ENCODE measurements at places on chromosomes 3 and 15.

DNA sequence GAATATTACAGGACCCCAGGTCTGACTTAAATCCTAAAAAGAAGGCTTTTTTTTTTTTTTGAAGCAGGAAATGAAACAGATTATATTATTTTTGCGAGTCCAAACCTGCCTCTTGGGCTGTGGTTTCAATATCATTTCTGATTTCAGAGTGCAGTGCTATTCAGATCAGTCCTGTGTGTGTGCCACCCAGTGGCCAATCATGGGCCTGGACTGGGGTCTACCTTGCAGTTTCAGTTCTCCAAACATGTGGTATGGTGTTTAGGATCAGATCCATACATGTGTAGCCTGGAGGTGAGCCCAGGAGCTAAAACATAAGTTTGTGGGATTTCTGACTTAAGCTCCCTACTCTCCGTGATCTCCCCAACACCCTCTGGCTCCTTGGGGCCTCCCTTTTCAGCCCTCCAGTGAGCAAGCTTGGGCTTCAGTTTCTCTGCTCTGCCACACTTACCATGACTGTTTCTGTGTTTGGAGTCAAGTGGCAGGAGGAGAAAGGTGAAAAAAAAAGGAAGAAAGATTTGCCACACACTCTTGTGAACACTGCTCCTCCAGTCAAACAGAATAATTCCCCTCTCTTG, 12.1 kb upstream of the THSD4 start:
- DNase-seq: peak; percentile 73

- peak; percentile 35 for DNase-seq
Measured at GRCh38 chr3:53195602-53196574, 34.9 kb downstream of the PRKCD start.

GRCh38 chr15:95025924-95026728, 794.8 kb downstream of the MCTP2 start:
- peak; percentile 72 for DNase-seq

- peak; percentile 66 for DNase-seq
Measured at GRCh38 chr3:143265501-143266070, 146.0 kb downstream of the CHST2 start.

- peak; percentile 29 for DNase-seq
Measured at GRCh38 chr3:103295974-103296570, 861.3 kb downstream of the ZPLD1 start.

- DNase-seq: no peak
Measured at GRCh38 chr15:55673287-55673686, 69.7 kb downstream of the PRTG start.

GRCh38 chr3:30770387-30770786, 124.1 kb downstream of the GADL1 start:
- peak; percentile 88 for DNase-seq

- DNase-seq: no peak
Measured at GRCh38 chr3:10206166-10206511, 41.4 kb downstream of the IRAK2 start.

GRCh38 chr3:196181127-196181546, 30.1 kb downstream of the ZDHHC19 start:
- no peak for DNase-seq

GRCh38 chr15:71654042-71654719, 156.2 kb upstream of the NR2E3 start:
- no peak for DNase-seq

- DNase-seq: peak; percentile 3
Measured at GRCh38 chr3:191275751-191276150, 53.4 kb upstream of the CCDC50 start.

GRCh38 chr3:179840985-179841384, 188.1 kb downstream of the USP13 start:
- DNase-seq: peak; percentile 89

- DNase-seq: peak; percentile 10
Measured at GRCh38 chr3:157263027-157263426, 103.1 kb upstream of the CCNL1 start.

All from epithelial cell of esophagus (primary cell).